ENCODE measurements at places on chromosomes 12 and 14. TPM values are rescaled to one million over a fixed set of nuclear protein-coding genes. Genes with fewer than 3 reads are reported as not detected.

The C3AR1 gene
- 2.1 TPM for total RNA-seq

The LRRK2 gene
- total RNA-seq, result 1.9 TPM

DNA sequence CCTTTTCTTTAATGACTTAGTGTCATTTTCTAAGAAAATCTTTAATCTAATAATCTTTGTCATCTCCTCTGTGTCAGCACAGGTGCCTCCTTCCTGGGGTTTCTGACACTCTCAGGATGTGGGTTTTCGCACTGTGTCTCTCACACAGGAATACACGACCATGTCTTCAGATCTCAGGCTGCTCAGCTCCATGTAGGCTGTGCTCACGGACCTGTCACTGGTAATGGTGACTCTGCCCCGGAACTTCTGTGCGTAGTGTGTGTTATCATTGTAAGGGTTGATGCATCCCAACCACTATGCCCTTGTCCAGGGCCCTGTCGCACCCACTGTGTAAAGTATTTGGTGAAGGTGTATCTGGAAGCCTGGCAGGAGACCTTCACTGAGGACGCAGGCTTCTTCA is 647.8 kb downstream of the TMEM121 start:
- DNase-seq, result peak; percentile 79
- H3K27ac ChIP-seq, result peak overlapping the region; percentile 68
- H3K27me3 ChIP-seq, result no peaks in the 10 kb centered on the region
- no peaks in the 10 kb centered on the region for H3K36me3 ChIP-seq
- no peak overlapping the region for H3K4me3 ChIP-seq
- peaks cover 39% of the 10 kb centered on the region for H3K4me1 ChIP-seq

GRCh38 chr14:93974833-93975232 is 1.5 kb downstream of the ASB2 start:
- H3K27ac ChIP-seq, result no peak overlapping the region
- H3K4me3 ChIP-seq, result no peak overlapping the region
- H3K36me3 ChIP-seq, result no peaks in the 10 kb centered on the region
- peaks cover 74% of the 10 kb centered on the region for H3K4me1 ChIP-seq
- no peak for DNase-seq
- peaks cover 19% of the 10 kb centered on the region for H3K27me3 ChIP-seq

The GPX2 gene
- not detected for total RNA-seq

The ABCC9 gene
- 0.10 TPM for total RNA-seq

DNA sequence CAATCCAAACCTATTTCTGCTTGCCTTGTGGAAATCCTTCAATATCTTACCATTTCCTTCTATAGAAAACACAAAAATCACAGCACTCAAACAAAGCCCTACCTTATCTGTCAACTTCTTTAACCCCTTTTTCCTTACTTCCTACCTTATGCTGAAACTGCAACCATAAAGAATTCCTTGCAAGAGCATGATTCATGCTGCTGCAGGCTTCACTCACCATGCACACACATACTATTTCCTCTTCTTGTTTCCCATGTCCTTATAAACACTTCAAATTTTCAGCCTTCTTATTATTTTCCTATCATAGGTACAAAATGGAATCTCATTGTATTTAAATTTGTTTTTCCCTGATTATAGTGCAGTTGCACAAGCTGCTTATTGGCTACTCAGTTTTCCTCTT is 23.3 kb downstream of the LMNTD1 start:
- DNase-seq, result no peak
- no peaks in the 10 kb centered on the region for H3K27me3 ChIP-seq

- DNase-seq, result no peak
- no peak overlapping the region for H3K4me3 ChIP-seq
- no peaks in the 10 kb centered on the region for H3K4me1 ChIP-seq
- no peak overlapping the region for H3K27ac ChIP-seq
These were observed 37.8 kb upstream of the P2RX4 start for GRCh38 chr12:121172145-121172544.

DNA sequence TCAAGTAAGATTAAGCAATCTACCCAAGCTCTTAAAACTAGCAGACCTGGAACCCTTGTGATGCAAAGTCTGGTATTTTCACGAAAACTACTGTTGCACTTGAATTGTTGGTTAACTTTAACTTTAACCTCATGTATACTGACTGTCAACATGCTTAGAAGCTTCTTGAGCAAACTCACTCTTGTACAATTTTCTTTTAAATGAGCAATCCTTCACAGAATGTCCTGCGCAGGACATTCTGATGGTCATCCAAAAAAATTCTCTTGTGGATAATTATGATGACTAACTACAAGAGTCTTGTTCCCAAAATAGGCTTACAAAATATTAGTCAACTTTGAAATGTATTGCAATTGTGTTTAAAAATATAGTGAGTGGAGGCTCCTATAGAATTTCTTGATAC is 54.0 kb upstream of the PDE3A start:
- H3K36me3 ChIP-seq, result no peaks in the 10 kb centered on the region
- H3K27ac ChIP-seq, result no peak overlapping the region
- no peaks in the 10 kb centered on the region for H3K27me3 ChIP-seq
- H3K4me1 ChIP-seq, result no peaks in the 10 kb centered on the region
- H3K4me3 ChIP-seq, result no peak overlapping the region
- DNase-seq, result no peak
